ENCODE measurements at places on chromosomes 4 and X. TPM values are rescaled to one million over a fixed set of nuclear protein-coding genes. Genes with fewer than 3 reads are reported as not detected.

GRCh38 chrX:18455384-18455783, 30.0 kb downstream of the CDKL5 start:
- no peak for DNase-seq

The PABPC4L gene
- 0.18 TPM for polyA plus RNA-seq

The IL13RA1 gene
- polyA plus RNA-seq: 27.8 TPM

The FAM47E gene
- polyA plus RNA-seq: 0.28 TPM

- DNase-seq: no peak
Observed at GRCh38 chr4:188016754-188017153, 21.2 kb downstream of the ZFP42 start.

DNA sequence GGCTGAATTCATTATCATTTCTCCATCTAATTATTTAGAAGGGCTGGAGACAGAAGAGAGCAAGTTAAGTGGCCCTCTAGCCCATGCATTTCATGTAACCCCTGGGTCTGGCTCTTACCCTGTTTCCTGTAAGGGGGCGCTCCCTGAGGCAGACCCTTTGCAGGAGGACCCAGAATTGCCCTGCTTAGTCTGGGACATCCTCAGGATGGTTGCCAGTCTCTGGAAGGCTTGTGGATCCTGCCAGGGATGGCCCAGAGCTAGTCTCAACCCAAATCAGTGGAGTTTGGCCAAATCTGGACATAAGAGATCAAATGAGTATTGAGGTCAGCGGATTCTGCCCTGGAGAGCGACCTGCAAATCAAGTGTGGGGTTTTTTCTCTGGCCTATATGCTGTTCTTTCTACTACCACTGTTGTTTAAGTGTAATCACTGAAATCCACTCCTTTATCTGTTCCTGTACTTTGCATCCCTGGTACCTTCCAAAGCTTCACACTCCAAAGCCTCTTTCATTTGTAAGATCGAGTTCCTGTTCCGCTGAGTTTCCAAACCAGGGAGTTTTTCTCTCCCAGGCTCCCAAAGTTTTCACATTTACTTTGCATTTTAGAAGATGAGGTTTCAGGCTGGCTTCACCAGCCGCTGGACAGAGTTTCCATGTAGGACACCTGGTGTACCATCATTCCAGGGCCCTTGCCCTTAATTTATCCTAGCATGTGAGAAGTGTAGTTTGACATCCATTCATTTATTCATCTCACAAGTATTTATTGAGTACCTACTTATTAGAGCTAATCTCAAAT, 6.3 kb downstream of the KLF3 start:
- no peak for DNase-seq

The NHSL2 gene
- 0.03 TPM for polyA plus RNA-seq

GRCh38 chr4:10981096-10981495, 296.5 kb upstream of the CLNK start:
- DNase-seq: no peak

The ATP8A1 gene
- 0.05 TPM for polyA plus RNA-seq
